ENCODE measurements at places on chromosomes 7 and 10. TPM values are rescaled to one million over a fixed set of nuclear protein-coding genes. Genes with fewer than 3 reads are reported as not detected.

DNA sequence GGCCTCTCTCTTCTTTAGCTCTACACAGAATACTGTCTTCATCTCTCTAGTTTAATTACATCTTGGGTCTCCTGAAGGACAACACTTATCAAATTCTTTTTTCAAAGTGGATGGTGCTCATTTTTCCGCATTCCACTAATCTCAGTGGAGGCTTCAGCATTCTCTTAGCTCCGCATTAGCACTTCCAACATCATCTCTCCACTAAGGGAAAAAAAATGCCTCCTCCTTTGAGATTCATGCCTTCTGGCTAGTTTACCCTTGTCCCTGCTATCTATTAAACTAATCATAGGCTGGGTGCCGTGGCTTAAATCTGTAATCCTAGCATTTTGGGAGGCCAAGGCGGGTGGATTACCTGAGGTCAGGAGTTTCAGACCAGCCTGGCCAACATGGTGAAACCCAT lies 9.2 kb downstream of the PPP3CB start:
- no peak overlapping the region for H3K27ac ChIP-seq
- peaks cover 19% of the 10 kb centered on the region for H3K4me1 ChIP-seq
- no peak overlapping the region for H3K4me3 ChIP-seq
- H3K36me3 ChIP-seq = peaks cover 16% of the 10 kb centered on the region
- no peaks in the 10 kb centered on the region for H3K27me3 ChIP-seq
- DNase-seq = no peak

DNA sequence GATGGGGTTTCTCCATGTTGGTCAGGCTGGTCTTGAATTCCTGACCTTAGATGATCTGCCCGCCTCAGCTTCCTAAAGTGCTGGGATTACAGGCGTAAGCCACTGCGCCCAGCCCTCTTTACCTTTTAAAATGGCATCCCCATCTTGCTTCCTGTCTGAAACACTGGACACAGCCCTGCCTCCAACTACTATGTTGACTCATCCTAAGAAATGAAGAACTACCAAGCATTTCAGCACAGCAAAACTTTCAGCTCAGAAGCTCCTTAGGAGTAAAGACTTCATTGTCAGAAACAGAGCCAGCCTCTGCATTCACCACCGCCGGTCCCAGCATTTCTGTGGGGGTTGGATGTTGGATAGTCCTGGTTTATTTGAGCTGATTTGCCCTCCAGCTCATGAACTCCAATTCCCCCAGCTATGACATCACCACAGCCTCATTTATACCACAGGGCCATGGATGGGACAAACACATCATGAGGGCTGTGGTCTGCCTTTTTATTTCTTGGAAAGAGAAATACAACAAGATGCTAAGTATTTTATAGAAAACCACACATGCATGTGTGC lies 123.5 kb downstream of the ADCY1 start:
- peak; percentile 15 for DNase-seq
- H3K27ac ChIP-seq = no peak overlapping the region
- peaks cover 15% of the 10 kb centered on the region for H3K27me3 ChIP-seq
- H3K4me3 ChIP-seq = no peak overlapping the region

GRCh38 chr10:125795128-125795527 lies 19.5 kb upstream of the MMP21 start:
- H3K4me3 ChIP-seq = no peak overlapping the region
- H3K4me1 ChIP-seq = no peaks in the 10 kb centered on the region
- H3K27ac ChIP-seq = no peak overlapping the region
- H3K36me3 ChIP-seq = peaks cover 27% of the 10 kb centered on the region
- no peaks in the 10 kb centered on the region for H3K27me3 ChIP-seq
- no peak for DNase-seq

GRCh38 chr10:127496035-127496434 lies 53.1 kb upstream of the NPS start:
- no peaks in the 10 kb centered on the region for H3K36me3 ChIP-seq
- H3K27ac ChIP-seq = no peak overlapping the region
- DNase-seq = no peak
- H3K4me1 ChIP-seq = no peaks in the 10 kb centered on the region

DNA sequence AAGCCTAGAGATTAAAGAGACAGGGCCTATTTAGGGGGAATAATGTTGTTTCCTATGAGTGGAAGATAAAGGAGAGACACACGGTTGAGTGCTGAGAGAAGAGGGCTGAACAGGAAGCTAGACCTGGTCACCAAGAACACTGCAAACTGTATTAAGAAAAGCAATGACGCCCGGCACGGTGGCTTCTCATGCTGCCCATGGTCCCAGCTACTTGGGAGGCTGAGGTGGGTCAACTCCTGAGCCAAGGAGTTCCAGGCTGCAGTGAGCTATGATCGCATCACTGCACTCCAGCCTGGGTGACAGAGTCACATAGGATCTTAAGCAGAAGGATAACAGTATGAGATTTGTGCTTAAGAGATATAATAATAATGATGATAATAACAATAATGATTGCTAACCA lies 19.7 kb upstream of the OTUD1 start:
- no peaks in the 10 kb centered on the region for H3K36me3 ChIP-seq
- no peaks in the 10 kb centered on the region for H3K4me1 ChIP-seq
- peaks cover 18% of the 10 kb centered on the region for H3K27me3 ChIP-seq
- H3K4me3 ChIP-seq = no peak overlapping the region
- H3K27ac ChIP-seq = no peak overlapping the region

GRCh38 chr7:1548944-1549343 lies 7.1 kb downstream of the TMEM184A start:
- H3K36me3 ChIP-seq = peaks cover 3% of the 10 kb centered on the region
- H3K4me3 ChIP-seq = no peak overlapping the region
- H3K4me1 ChIP-seq = no peaks in the 10 kb centered on the region

GRCh38 chr7:244974-245373 lies 45.0 kb upstream of the FOXL3 start:
- peaks cover 18% of the 10 kb centered on the region for H3K36me3 ChIP-seq
- peaks cover 1% of the 10 kb centered on the region for H3K4me1 ChIP-seq
- DNase-seq = no peak
- H3K27me3 ChIP-seq = no peaks in the 10 kb centered on the region
- H3K4me3 ChIP-seq = no peak overlapping the region
- H3K27ac ChIP-seq = no peak overlapping the region

- peak overlapping the region; percentile 88 for H3K27ac ChIP-seq
- no peak overlapping the region for H3K4me3 ChIP-seq
- peaks cover 42% of the 10 kb centered on the region for H3K36me3 ChIP-seq
- peaks cover 72% of the 10 kb centered on the region for H3K4me1 ChIP-seq
Measured at GRCh38 chr7:35869810-35870209, 69.0 kb downstream of the SEPTIN7 start.

SLC13A4 gene
- total RNA-seq = 0.81 TPM

Data from osteocyte (in vitro differentiated cells).